Esophagus mucosa (tissue), 1 donor: ENCODE measurements at places on chromosomes 6 and 20.

GRCh38 chr6:21317642-21318041 lies 275.9 kb upstream of the SOX4 start:
- no peak for ATAC-seq

- ATAC-seq: peak; percentile 39
These were observed 10.9 kb downstream of the DEFB129 start for GRCh38 chr20:237929-238328.

DNA sequence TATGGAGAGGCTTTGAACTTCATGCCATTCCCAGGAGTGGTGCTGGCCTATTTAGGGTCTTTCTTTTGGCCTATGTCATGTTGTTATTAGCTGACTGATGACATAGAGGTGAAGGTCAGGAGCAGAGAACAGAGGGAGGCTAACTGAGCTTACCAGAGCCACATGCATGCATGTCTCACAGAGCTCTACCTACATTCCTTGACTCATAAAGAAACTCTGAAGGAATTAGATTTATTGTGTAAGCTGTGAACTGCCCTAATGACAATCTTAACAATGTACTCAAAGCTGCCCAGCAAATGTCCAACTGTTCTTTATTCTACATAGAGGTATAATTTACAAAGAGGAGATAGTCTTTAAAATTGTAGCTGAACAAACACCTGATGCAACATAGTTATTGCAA lies 192.7 kb upstream of the CNR1 start:
- ATAC-seq: no peak

DNA sequence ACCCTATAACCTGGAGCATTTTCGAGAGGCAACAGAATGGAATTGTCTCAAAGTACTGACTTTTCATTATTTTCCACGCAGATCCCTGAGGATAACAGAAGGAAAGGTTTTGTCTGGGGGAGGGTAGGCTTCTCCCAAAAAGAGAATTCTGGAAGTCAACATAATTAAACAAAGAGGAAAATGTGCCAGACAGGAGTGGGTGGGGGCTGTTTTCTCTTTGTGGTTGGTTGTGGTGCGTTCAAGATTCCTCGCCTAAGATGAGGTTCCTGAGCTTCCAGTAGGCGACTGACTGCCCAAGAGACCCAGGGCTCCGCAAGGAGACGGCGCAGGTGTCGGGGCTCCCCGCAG lies 70.4 kb downstream of the SOX4 start:
- ATAC-seq: no peak
